Endothelial cell of umbilical vein (primary cell): ENCODE measurements at places on chromosomes 12 and 14. TPM values are rescaled to one million over a fixed set of nuclear protein-coding genes. Genes with fewer than 3 reads are reported as not detected.

DNA sequence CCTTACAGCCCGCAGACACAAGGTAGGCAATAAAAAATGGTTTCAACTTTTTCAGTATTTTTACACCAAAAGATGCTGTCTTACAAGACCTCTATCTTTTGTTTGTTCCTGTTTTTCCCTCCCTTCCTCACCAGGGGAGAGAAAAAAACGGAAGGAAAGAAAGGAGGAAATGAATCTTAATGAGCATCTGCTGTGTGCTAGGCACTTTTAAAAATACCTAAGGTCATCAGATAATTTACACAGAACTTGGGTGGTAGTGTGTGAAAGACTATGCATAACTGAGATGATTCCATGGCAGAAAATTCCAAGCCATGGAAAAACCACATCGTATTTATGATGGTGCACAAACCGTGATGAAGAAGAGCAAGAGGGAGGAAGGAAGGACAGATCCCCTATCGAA lies 121.2 kb downstream of the DIP2B start:
- no peak overlapping the region for H3K4me3 ChIP-seq
- no peak for DNase-seq
- no peak overlapping the region for H3K27ac ChIP-seq
- no peaks in the 10 kb centered on the region for H3K36me3 ChIP-seq

- no peaks in the 10 kb centered on the region for H3K27me3 ChIP-seq
- DNase-seq = no peak
- H3K4me3 ChIP-seq = no peak overlapping the region
- no peak overlapping the region for H3K27ac ChIP-seq
Measured at GRCh38 chr12:108430245-108430644, 84.8 kb upstream of the FICD start.

DNA sequence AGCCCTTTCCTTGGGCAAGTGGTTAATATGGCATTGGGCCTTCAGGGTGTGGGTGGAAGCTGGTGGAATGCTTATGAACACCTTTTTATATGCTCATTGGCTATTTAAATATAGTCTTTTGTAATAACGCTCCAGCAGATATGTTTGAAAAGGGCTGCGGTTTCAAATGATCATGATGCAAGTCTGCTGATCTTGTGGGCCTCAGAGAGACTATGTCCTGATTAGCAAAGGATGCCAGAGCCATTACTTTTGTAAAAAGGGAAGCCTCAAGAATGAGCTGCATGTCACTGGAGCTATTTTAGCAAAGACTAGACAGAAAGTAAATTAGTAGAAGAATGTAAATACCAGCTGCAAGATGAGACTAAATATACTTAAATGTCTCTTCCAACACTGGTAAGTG lies 200.5 kb downstream of the GXYLT1 start:
- DNase-seq = no peak
- no peaks in the 10 kb centered on the region for H3K36me3 ChIP-seq
- H3K27me3 ChIP-seq = peaks cover 2% of the 10 kb centered on the region
- no peaks in the 10 kb centered on the region for H3K4me1 ChIP-seq

DNA sequence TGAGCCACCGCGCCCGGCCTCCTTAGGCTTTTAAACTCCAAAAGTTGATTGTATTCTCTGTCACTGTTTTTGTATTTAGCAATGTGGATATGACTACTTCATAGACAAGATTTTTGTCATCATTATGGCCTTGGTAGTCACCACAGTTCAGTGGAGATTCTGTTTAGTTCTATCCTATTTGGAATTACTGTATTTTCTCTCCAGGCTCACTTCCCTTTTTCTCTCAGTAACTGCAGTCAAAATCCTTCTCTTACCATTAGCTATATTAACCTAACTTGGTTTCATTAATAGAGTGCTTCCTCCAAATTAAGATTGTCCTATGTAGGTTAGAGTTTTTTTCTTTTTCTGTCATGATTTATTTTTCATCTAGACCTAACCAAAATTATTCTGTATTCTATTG lies 283.9 kb downstream of the TMTC2 start:
- DNase-seq = no peak
- no peak overlapping the region for H3K4me3 ChIP-seq
- no peaks in the 10 kb centered on the region for H3K27me3 ChIP-seq

- no peak for DNase-seq
- no peaks in the 10 kb centered on the region for H3K27me3 ChIP-seq
- peaks cover 19% of the 10 kb centered on the region for H3K4me1 ChIP-seq
- no peak overlapping the region for H3K27ac ChIP-seq
- no peak overlapping the region for H3K4me3 ChIP-seq
- no peaks in the 10 kb centered on the region for H3K36me3 ChIP-seq
Measured at GRCh38 chr12:52029685-52030084, 21.6 kb upstream of the NR4A1 start.

DNA sequence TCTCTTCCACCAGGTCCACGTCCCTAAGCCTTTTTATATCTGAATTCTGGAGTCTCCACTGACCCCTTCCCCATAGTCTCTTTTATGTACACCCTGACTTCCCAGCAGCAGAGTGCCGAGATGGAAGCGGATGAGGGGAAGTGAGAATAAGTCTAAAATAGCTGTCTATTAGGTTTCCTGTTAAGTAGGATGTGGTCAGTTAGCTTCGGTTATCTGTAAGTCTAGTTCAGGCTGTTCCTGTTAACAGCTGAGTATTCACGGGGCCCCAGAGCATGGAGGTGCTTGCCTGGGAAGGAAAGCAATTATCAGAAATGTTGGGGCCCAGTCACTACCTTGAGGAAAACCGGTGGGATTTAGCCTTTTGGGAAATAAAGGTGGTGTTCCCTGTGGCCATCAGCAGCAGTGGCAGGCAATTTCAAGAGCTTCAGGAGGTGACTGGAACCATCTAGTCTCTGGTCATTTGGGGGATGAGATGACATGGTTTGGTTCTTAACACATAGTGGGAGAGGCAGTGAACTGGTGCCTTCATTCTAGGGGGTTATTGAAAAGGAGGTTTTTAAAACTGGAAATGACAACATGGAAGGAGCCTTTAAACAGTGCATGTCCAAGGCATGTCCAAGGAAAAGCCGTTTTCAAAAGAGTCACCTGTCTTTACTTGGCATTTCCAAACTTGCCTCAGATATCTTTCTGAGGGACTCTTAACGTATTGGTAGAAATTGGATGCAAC lies 21.8 kb downstream of the CHST11 start:
- H3K4me3 ChIP-seq = no peak overlapping the region
- peak overlapping the region; percentile 54 for H3K27ac ChIP-seq
- H3K4me1 ChIP-seq = peaks cover 39% of the 10 kb centered on the region
- no peaks in the 10 kb centered on the region for H3K27me3 ChIP-seq
- no peaks in the 10 kb centered on the region for H3K36me3 ChIP-seq

- no peaks in the 10 kb centered on the region for H3K4me1 ChIP-seq
- H3K36me3 ChIP-seq = no peaks in the 10 kb centered on the region
- H3K27me3 ChIP-seq = no peaks in the 10 kb centered on the region
- no peak overlapping the region for H3K4me3 ChIP-seq
- DNase-seq = no peak
Measured at GRCh38 chr12:71208053-71208685, 50.4 kb upstream of the TSPAN8 start.

DNA sequence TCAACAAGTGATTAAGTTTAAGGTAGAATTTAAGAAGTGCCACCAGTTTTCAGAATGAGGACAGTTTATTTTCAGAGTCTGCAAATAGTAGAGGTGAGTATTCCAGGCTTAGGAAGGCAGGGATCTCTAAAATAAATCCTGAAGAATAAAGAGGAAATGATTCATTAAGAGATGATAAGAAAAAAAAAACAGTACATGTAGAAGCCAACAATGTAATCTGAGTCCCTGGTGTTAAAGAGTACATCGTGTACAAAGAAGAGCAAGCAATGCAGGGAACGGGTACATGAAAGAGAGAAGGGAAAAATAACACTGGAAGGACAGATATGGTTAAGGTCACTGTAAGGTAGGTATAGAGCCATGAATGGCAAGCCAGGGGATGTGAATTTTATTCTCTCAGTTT lies 95.2 kb upstream of the FOXG1 start:
- H3K36me3 ChIP-seq = no peaks in the 10 kb centered on the region
- H3K4me3 ChIP-seq = no peak overlapping the region
- H3K4me1 ChIP-seq = peaks cover 27% of the 10 kb centered on the region
- H3K27ac ChIP-seq = peak overlapping the region; percentile 53
- H3K27me3 ChIP-seq = no peaks in the 10 kb centered on the region

DNA sequence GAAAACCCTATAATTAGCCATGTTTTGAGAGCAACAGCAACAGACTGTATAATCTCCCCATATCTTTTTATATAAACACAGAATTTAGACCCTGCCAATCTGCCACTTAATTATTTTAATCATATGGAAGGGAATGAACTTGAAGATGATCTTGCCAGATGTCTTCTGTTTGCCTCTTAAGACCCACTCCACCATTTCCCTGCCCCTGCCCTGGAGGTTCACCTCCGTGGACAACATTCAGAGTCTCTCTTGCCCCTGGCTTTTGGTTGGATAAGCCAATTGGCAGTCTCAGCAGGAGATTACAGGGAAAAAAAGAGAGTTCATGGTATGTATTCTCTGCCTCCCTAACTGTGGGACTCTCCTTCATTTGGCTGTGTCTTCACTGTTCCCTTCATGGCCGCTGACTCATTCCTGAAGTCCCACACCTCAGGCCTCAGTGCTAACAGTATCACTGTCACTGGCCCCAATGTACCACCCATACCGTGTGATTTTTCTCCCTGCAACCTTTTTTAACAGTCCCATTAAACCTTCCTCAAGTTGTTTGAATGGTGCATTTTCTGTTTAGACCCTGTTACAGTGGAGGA lies 184.8 kb downstream of the PIK3C2G start:
- no peaks in the 10 kb centered on the region for H3K27me3 ChIP-seq
- no peak overlapping the region for H3K4me3 ChIP-seq
- no peaks in the 10 kb centered on the region for H3K36me3 ChIP-seq
- no peak overlapping the region for H3K27ac ChIP-seq

DNA sequence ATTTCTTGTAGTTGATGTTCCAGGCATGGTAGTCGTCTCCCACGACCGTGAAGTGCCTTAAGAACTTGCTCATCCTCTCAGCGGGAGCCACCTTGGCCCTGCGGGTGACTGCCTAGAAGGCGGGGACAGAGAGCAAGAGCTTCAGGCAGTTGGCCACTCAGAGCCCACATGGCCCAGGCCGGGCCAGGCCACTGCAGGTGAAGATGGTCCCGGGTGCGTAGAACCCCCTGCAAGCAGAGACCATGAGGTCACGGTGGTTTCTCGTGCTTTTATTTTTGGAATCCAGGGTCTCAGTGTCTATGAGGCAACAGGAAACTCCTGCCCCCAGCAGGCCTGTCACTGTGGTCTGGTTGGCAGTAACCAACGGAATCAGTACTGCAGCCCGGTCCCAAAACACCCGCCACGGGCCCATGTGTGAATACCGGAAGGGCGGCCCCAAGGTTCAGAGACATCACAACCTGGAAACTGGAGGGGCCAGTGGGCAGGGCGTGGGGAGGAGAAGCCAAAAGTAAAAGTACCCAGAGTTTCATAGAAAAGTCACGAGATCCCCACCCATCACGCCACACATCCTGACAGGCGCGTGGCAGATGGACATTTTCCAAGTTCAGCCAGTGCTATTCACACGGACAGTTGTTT lies 27.5 kb downstream of the HVCN1 start:
- H3K4me3 ChIP-seq = no peak overlapping the region
- H3K4me1 ChIP-seq = no peaks in the 10 kb centered on the region
- no peaks in the 10 kb centered on the region for H3K27me3 ChIP-seq
- H3K36me3 ChIP-seq = no peaks in the 10 kb centered on the region

DNA sequence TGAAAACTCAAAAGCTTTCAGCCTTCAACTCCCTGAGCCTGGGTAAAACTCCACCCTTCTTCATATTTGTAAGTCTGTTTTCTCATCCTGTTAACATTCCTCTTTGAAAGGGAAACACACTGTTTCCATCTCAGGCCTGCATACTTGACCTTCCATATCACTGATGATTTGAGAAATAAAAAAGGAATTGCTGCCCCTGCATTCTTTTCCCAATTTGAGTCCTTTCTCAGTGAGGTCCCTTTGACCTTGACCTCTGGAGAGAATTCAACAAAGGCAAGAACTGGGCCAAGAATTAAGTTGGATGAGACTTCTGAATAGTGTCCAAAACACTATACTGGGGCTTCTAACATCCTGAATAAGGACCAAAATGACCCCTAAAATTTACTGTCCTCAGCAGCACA lies 108.0 kb downstream of the AEBP2 start:
- peaks cover 23% of the 10 kb centered on the region for H3K4me1 ChIP-seq
- H3K4me3 ChIP-seq = no peak overlapping the region
- no peaks in the 10 kb centered on the region for H3K36me3 ChIP-seq
- H3K27me3 ChIP-seq = no peaks in the 10 kb centered on the region

GRCh38 chr12:82596483-82596882 lies 90.2 kb upstream of the TMTC2 start:
- no peak overlapping the region for H3K27ac ChIP-seq
- H3K36me3 ChIP-seq = no peaks in the 10 kb centered on the region
- H3K27me3 ChIP-seq = peaks cover 3% of the 10 kb centered on the region
- H3K4me1 ChIP-seq = no peaks in the 10 kb centered on the region

DNA sequence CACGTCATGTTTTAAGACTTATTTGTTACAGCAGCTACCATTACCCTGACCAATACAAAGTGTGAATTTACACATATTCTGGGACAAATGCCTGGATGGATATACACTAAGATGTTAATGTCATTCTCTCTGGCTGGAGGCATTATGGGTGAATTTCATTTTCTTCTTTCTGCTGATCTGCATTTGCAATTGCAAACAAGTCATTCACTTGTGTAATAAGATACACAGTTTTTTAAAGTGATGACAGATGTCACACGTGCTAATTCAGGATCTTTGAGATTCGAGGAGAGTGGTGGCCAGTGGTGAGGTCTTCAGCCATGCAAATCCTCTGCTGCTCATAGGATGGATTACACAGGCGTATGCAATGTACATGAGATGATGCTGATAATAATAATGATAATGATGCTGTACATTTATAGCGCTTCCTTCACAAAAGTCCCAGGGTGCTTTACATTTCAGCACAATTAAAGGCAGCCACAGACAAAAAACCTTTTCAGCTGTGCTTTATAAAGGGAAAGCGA lies 155.9 kb upstream of the NOS1 start:
- H3K36me3 ChIP-seq = no peaks in the 10 kb centered on the region
- no peaks in the 10 kb centered on the region for H3K4me1 ChIP-seq
- DNase-seq = no peak
- H3K4me3 ChIP-seq = no peak overlapping the region

DNA sequence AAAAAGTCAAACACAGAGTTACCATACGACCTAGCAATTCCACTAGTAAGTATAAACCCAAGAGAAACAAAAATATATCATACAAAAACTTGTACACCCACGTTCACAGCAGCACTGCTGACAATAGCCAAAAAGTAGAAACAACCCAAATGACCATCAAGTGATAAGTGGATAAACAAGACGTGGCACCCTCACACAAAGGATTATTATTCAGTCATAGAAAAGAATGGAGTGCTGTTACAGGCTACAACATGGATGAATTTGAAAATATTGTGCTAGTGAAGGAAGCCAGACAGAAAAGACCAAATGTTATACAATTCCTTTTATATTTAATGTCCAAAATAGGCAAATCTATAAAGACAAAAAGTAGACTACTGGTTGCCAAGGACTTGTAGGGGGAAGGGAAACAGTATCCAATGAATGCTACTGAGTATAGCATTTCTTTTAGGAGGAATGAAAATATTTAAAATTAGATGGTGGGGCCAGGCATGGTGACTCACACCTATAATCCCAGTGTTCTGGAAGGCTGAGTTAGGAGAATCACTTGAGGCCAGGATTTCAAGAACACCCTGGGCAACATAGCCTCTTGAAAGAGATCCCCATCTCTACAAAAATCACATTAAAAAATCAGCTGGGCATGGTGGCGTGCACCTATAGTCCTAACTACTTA lies 41.9 kb downstream of the SPTLC2 start:
- H3K27ac ChIP-seq = no peak overlapping the region
- H3K4me3 ChIP-seq = no peak overlapping the region
- no peaks in the 10 kb centered on the region for H3K27me3 ChIP-seq
- H3K36me3 ChIP-seq = peaks cover 4% of the 10 kb centered on the region

The PHETA1 gene
- 10.6 and 12.8 TPM in 2 replicates for polyA plus RNA-seq

The ANO4 gene
- polyA plus RNA-seq = 0.25 and 0.29 TPM in 2 replicates

The DCAF11 gene
- 33.8 and 37.3 TPM in 2 replicates for polyA plus RNA-seq

The FAM186B gene
- polyA plus RNA-seq = 0.10 and 0.11 TPM in 2 replicates

The EEA1 gene
- polyA plus RNA-seq = 1.9 and 2.6 TPM in 2 replicates

The MYF5 gene
- polyA plus RNA-seq = not detected in 2 replicates

The LTBP2 gene
- 208 and 209 TPM in 2 replicates for polyA plus RNA-seq

The EGLN3 gene
- 0.06 TPM in 1 of 2 replicates, not detected in the other for polyA plus RNA-seq
